H4 (cell line): ENCODE measurements at places on chromosomes 11 and 22.

- DNase-seq: no peak
Measured at GRCh38 chr11:42709216-42709615, 602.6 kb upstream of the API5 start.

- DNase-seq: no peak
Measured at GRCh38 chr11:104700609-104701008, 197.7 kb downstream of the CASP12 start.

DNA sequence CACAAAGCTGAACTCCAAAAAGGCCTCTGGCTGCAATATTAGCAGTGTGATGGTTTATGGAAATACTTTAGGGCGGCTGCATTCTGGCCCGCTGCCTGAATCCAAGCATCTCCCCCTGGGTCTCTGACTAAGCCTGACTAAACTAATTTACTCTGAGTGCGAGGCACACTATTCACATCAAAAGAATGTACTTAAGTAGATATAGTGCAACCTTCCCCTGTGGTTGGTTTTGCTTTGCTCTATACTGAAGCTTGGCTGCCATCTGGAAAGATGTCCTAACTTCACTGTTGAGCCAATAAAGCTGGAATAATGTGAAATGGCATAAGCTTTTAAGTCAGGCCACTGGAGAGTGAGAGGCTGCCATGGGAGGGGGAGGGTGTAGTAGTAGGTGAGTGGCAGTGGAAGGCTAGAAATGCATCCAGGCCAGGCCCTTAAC, 321.6 kb downstream of the AASDHPPT start:
- DNase-seq: peak; percentile 96

GRCh38 chr11:111059726-111060125, 185.8 kb upstream of the POU2AF2 start:
- no peak for DNase-seq

- DNase-seq: no peak
Measured at GRCh38 chr11:130578738-130579368, 130.4 kb downstream of the ADAMTS15 start.

DNA sequence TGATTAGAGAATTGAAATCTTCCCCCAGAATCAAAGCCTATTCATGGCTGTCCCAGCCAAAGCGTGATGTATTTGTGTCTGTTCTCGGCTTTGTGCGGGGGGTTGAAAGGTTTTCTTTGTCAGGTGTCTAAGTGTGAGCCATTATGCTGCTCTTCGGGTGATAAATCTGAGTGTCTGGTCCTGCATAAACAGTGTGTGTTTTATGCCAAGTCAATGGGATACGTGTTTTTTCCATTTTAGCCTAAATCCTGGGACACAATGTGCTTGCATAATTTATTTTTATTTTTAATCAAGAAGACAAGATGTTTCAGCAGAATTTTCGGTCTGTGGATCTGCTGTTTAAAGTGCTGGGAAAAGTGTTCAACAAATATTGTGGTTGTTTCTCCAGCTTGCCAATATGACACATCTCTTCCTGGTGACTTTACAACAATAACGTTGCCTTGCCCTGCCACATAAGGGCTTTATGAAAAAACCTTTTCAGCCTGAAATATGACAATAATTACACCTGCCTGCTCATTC, 267.8 kb downstream of the TBC1D22A start:
- no peak for DNase-seq

DNA sequence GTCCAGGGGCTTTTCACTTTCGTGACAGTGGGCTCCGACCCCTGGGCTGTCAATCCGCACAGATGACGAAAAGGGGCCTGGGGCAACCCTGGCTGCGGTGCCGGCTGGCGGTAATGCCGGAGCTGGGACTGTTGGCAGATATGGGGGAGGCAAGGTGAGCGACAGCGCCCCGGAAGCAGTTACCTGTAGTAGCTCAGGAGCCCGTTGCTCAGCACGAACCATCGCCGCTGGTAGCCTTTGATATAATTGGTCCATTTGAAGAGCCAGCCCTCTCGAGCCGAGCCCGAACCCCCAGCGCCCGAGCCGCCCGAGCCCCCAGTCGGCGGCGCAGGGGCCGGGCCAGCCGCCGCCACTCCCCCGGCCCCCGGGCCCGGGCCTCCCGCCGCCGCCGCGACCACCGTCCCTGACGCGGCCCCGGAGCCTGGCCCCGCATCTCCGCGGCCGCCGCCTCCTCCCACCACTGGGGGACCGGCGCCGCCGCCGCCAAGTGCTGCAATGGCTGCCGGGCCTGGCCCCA, 396 bp downstream of the OSBP start:
- DNase-seq: peak; percentile 8

- no peak for DNase-seq
Measured at GRCh38 chr11:79045018-79045799, 395.6 kb downstream of the TENM4 start.

- DNase-seq: no peak
Measured at GRCh38 chr11:10382518-10382917, 72.5 kb upstream of the AMPD3 start.
